Nephron progenitor cell (in vitro differentiated cells): ENCODE measurements at places on chromosomes 5 and 9.

GRCh38 chr9:32385152-32385884, 875 bp downstream of the ACO1 start:
- H3K27ac ChIP-seq: no peak overlapping the region
- peaks cover 45% of the 10 kb centered on the region for H3K27me3 ChIP-seq
- no peaks in the 10 kb centered on the region for H3K36me3 ChIP-seq
- peaks cover 15% of the 10 kb centered on the region for H3K4me1 ChIP-seq
- H3K4me3 ChIP-seq: peak overlapping the region; percentile 94

DNA sequence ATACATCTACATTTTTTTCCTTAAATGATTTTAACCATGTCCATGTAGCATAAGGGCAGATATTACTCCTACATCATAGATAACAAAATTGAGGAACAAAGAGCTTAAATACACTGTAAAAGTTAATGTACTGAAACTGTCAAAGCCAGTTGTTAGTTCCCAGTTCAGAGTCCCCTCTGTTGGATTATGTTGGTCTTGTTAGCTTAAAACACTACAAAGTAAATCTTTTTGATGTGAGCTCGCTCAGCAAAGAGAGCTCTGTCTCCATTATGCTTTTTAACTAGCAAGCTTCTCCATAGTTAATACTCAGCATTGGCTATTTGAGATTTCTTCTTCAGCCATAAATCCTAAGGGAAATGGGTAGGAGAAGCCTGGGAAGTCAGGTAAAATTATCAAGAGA, 149.1 kb downstream of the ADAMTS6 start:
- no peaks in the 10 kb centered on the region for H3K27me3 ChIP-seq
- no peak overlapping the region for H3K4me3 ChIP-seq
- no peaks in the 10 kb centered on the region for H3K36me3 ChIP-seq
- H3K4me1 ChIP-seq: peaks cover 9% of the 10 kb centered on the region
- DNase-seq: no peak
- H3K27ac ChIP-seq: no peak overlapping the region

- peaks cover 4% of the 10 kb centered on the region for H3K27me3 ChIP-seq
- no peak overlapping the region for H3K4me3 ChIP-seq
- H3K27ac ChIP-seq: no peak overlapping the region
- DNase-seq: no peak
Observed at GRCh38 chr9:100191264-100191663, 92.2 kb downstream of the INVS start.

DNA sequence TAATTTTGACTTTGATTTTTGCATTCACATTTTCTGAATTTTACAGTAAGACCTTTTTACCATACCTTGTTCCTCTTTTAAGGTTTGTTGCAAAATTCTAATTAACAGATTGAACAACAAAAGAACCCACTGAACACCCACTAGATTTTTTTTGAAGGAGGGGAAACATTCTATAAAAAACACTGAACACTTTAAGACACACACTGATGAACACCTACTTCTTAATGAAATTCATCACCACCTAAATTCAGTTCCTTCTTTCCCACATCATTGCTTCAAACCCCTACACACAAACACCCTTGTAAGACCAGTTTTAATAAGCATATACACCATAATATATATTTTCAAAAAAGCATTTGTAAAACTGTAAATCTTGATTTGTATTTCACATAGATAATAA, 559.0 kb upstream of the MEF2C start:
- no peaks in the 10 kb centered on the region for H3K27me3 ChIP-seq
- H3K36me3 ChIP-seq: no peaks in the 10 kb centered on the region
- DNase-seq: no peak
- H3K27ac ChIP-seq: no peak overlapping the region
- no peak overlapping the region for H3K4me3 ChIP-seq

GRCh38 chr9:135559606-135560005, 1.9 kb upstream of the PAEP start:
- peaks cover 13% of the 10 kb centered on the region for H3K4me1 ChIP-seq
- no peak overlapping the region for H3K27ac ChIP-seq
- H3K4me3 ChIP-seq: no peak overlapping the region
- peaks cover 15% of the 10 kb centered on the region for H3K27me3 ChIP-seq

DNA sequence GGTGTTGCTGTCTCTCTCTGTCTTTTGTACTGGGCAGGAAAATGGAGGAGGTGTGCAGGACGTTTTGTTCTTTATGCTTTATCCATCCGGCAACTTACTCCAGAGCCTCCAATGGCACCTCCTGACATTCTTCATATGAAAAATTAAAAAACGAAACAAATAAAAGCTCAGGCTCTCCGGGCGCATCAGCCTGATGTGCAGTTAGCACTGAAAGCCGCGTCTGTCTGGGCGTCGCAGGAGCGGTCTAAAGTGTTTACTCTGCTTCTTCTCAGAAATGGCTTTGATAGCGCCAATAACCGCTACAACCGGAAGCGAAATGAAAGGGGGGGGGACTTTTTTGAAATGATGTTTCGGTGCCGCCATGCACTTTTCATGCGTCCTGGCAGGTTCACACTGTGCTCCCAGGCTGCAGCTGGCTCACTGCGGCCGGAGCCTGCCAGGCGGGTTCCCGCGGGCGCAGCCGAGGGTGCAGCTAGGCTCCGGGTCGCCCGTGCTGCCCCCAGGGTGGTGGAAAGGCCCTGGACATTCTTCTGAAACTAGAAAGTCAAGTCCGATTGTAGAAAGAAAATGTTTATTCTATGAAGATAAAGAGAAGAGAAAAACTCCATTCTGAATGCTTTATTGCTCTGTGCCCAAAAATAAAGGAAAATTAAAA, 407.7 kb upstream of the IRX1 start:
- peaks cover 55% of the 10 kb centered on the region for H3K27me3 ChIP-seq
- H3K4me1 ChIP-seq: peaks cover 7% of the 10 kb centered on the region
- no peak overlapping the region for H3K27ac ChIP-seq
- no peaks in the 10 kb centered on the region for H3K36me3 ChIP-seq

DNA sequence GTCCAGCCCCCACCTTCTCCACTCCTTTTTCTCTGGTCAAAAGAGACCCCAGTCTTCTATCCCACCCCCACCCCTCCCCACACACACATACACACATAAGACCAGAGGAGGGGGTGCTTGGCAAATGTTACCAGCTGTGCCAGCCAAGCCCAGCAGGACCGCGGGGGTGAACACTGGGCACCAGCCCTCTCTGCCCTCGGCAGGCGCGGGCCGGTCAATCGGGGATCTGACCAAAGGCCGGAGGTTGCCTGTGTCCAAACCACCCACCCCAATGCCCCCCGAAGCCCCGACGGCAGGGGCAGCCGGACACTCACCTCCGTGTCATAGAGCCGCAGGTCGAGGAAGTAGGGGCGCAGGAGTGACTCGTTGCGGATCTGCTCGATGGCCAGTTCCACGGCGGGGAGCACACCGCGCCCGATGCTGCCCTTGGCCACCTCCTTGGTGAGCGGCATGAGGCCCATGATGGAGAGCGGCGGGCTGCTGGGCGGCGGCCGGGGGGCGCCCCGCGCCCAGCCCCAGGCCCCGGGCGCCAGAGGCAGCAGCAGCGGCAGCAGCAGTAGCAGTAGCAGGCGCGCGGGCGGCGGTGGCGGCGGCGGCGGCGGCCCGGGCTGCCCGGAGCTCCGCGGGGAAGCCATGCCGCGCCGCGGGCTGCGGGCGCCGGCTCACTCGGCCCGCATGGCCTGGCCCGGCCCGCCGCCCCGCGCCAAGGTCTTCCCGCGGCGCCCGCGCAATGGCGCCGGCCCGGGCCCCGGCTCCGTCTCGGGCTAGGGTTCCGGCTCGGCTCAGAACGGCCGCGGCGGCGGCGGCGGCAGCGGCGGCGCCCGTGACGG, 417 bp downstream of the GABBR2 start:
- peak overlapping the region; percentile 30 for H3K4me3 ChIP-seq
- H3K27me3 ChIP-seq: peaks cover 89% of the 10 kb centered on the region
- DNase-seq: no peak
- H3K4me1 ChIP-seq: peaks cover 7% of the 10 kb centered on the region

DNA sequence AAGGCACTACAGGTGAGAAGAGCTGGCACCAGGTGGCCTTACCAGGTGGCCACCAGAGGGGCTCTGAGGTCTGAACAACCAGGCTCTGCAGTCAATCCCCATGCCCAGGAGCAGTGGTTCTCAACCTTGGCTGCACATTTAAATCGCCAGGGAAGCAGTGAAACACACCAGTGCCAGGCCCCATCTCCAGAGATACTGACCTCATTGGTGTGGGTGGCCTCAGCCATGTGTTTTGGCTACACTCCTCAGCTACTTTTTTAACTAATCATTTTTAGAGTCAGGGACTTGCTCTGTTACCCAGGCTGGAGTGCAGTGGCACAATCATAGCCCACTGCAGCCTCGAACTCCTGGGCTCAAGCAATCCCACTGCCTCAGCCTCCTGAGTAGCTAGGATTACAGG, 56.0 kb downstream of the GABBR2 start:
- peaks cover 27% of the 10 kb centered on the region for H3K27me3 ChIP-seq
- H3K4me3 ChIP-seq: no peak overlapping the region
- H3K4me1 ChIP-seq: no peaks in the 10 kb centered on the region
- no peaks in the 10 kb centered on the region for H3K36me3 ChIP-seq

DNA sequence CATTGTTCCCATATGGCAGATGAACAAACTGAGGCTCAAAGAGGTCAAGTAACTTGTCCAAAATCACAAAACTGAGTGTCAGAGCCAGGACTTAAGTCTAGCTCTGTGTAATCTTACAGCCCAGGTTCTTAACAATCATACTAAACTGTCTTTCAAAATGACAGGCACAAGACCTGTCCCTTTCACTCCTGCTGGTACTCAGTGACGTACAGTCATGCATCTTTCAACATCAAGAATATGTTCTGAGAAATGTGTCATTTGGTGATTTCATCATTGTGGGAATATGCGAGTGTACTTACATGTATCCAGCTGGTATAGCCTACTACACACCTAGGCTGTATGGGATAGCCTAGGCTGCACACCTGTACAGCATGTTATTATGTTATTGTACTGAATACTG, 646.8 kb upstream of the WWC1 start:
- DNase-seq: no peak
- peaks cover 3% of the 10 kb centered on the region for H3K27me3 ChIP-seq
- H3K36me3 ChIP-seq: no peaks in the 10 kb centered on the region
- H3K27ac ChIP-seq: no peak overlapping the region

DNA sequence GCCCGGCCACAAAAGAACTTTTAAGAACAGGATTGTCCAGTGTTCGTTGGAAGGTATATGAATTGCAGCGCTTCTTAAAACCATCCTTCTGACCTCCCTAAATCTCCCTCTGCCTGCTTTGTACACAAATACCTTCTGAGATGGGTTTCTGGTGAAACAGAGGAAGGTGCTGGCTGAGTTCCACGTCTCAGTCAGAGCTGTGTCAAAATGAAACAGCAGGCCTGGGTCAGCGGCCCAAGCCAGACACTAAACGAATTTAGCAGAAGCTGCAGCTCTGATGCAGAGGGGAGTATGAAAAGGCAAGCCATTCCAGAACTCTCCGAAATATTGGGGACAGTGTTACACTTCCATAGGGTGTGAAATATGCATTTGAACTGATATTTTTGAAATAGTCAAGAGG, 37.8 kb upstream of the CRB2 start:
- no peaks in the 10 kb centered on the region for H3K36me3 ChIP-seq
- no peak overlapping the region for H3K4me3 ChIP-seq
- H3K27me3 ChIP-seq: no peaks in the 10 kb centered on the region
- peak overlapping the region; percentile 36 for H3K27ac ChIP-seq
- peaks cover 68% of the 10 kb centered on the region for H3K4me1 ChIP-seq

GRCh38 chr5:115463983-115464382, 80.6 kb downstream of the FEM1C start:
- H3K4me1 ChIP-seq: no peaks in the 10 kb centered on the region
- no peaks in the 10 kb centered on the region for H3K36me3 ChIP-seq
- no peak overlapping the region for H3K4me3 ChIP-seq
- H3K27ac ChIP-seq: no peak overlapping the region
- H3K27me3 ChIP-seq: peaks cover 4% of the 10 kb centered on the region
- no peak for DNase-seq

- peak overlapping the region; percentile 34 for H3K4me3 ChIP-seq
- no peak for DNase-seq
- peaks cover 14% of the 10 kb centered on the region for H3K27me3 ChIP-seq
- H3K4me1 ChIP-seq: peaks cover 59% of the 10 kb centered on the region
- H3K36me3 ChIP-seq: peaks cover 4% of the 10 kb centered on the region
Observed at GRCh38 chr9:130689937-130690700, 3.5 kb upstream of the EXOSC2 start.

GRCh38 chr5:171162165-171162564, 146.9 kb upstream of the TLX3 start:
- H3K27ac ChIP-seq: no peak overlapping the region
- no peaks in the 10 kb centered on the region for H3K36me3 ChIP-seq
- no peaks in the 10 kb centered on the region for H3K27me3 ChIP-seq
- H3K4me1 ChIP-seq: no peaks in the 10 kb centered on the region
- H3K4me3 ChIP-seq: no peak overlapping the region
- no peak for DNase-seq

DNA sequence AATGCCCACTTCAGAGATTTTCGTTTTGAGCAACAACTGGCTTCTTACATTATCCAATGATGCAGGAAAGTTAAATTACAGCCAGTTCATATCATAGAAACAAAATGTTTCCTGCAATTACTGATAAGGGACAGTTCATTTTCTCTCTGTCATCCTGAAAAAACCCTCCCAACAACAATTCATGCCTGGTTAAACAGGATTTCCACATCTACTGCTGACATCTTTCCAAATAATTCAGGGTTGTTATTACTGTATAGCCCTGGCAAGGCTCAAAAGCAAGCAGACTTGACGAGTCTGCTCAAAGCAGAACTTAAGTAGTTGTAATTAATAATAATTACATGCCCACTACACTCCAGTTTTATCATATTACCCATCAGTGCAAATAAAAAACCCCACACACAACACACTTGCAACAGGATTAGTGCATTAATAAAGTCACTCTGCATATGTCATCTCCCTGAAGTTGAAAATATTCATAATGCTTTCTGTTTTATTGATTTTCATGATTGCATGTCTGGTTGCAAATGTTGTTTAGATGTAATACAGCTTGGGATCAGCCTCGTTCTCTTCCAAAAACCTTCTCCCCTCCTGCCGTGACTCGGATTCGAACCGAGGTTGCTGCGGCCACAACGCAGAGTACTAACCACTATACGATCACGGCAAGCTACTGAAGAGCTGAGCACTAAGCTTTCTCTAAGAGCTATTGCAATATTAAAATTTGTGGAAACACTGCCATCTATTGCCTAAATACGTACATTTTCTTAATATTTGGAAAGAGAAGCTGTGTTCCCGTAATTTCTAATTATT, 119.6 kb upstream of the NFIB start:
- peaks cover 15% of the 10 kb centered on the region for H3K4me1 ChIP-seq
- H3K36me3 ChIP-seq: no peaks in the 10 kb centered on the region
- H3K27ac ChIP-seq: no peak overlapping the region
- H3K27me3 ChIP-seq: peaks cover 5% of the 10 kb centered on the region

DNA sequence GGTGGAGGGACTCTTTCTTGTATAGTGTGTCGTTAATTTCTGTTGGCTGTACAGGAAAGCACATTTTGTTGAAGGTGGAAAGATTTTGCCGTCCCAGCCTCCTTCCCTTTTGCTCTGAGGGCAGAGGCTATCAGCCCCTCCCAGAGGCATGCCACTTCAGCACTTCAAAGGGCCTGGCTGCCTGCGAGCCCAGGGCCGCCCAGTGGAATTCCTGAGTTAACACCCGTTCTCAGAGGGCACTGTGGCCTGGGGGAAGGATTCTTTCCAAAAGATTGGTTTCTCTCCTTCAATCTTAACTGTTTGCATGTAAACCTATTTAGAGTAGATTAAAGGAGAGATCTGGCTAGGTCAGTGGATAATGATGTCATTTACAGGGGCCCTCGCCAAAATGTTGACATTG, 238.6 kb downstream of the FANCC start:
- H3K27ac ChIP-seq: no peak overlapping the region
- H3K27me3 ChIP-seq: no peaks in the 10 kb centered on the region
- peaks cover 37% of the 10 kb centered on the region for H3K36me3 ChIP-seq
- H3K4me1 ChIP-seq: peaks cover 52% of the 10 kb centered on the region
- H3K4me3 ChIP-seq: no peak overlapping the region
